EL (cell line): ENCODE measurements at places on chromosomes 5 and 9.

DNA sequence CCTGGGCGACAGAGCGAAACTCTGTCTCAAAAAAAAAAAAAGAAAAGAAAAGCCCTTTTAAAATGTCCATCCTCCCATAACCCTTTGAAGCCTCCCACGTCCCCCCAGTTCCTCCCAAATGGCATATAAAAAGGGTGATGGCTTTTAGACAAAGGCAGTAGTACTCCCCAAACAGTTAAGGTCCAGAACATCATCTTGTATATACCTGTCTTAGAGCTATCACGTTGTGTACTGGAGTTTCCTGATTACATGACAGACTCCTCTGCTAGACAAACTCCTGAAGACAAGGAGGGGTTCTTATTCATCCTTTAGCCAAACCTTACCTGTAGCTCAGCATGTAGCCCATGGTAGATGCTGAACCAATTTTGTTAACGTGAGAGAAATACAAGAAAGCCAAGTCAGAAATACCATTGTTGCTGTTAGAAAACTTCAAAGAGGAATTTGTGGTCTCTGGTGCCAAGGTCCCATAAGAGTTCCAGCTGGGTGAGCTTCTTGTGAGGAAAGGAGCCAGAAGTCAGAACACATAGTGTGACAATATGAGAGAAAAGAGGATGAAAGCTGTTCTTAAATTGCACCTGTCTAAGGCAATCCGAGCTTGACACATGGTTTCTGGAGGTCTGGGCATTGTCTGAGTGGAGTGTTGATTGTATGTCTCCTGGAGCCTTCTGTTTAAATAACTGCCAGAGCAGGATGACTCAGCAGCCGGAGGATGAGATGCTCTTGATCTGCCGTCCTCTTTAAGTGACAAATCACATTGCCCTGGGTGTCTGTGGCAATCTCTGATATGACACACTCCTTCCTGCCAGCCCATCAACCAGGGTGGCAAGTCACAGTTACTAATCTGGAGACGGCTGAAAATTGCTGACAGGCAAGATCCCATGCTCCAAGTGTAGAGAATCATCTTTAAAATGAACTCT, 69.1 kb downstream of the ARRDC3 start:
- peak; percentile 95 for DNase-seq

DNA sequence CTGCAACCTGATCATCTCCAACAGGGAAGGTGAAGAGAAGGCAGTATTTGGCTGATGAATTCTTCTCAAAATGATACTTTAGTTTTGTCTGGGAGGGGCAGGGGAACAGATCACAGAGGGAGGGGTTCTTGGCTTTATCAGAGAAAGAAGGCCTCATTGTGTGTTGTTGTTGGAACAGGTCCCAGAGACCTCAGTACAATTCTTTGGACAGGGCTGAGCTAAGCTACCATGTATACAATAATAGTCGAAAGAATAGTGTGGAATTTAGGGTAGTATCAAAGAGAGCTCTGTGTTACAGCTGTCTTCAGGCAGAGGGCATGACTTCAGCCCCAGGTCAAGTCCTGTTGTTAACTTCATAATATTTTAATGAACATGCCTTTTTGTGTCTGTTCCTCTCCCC, 39.9 kb downstream of the ARHGAP26 start:
- DNase-seq: no peak

DNA sequence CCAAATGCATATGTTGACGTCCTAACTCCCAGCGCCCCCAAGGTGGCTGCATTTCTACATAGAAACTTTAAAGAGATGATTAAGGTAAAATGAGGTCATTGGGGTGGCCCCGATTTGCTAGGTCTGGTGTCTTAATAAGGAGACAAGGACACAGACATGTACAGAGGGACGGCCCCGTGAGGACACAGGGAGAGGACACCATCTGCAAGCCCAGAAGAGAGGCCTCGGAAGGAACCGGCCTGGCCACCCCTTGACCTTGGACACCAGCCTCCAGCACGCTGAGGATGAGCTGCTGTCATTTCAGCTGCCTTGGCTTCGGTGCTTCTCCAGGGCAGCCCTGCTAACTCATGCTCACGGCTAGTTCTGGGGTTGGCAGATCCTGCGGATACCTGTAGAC, 73.2 kb downstream of the MRPL36 start:
- no peak for DNase-seq

DNA sequence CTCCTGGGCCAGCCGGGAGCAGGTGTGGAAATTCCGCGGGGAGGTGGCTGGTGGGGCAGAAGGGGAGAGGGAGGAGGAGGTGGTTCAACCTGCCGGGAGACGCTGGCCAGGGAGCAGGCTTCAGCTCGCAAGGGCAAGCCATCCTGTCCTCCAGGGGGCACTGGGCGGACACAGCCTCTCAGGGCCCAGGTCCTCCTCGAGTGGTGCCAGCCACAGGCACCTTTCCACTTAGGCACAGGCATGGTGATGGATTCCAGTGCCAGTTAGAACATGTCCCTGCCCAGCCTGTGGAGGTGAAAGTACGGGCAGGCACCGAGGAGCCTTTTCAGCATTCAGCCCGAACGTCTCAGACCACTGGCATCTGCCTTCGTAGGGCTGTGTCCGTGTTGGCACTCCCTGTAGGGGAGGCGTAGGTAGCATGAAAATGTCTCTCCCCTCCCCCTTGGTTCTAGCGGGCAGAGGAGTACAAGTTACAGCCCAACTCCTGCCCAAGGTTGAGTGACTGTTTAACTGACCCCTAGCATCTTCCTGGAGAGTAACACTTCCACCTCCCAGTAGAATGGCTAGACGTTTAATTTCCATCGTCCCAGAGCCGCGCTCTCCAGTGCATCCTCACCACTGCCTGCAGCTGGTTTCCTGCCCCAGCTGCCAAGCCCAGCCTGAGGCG, 48.9 kb downstream of the DAB2IP start:
- DNase-seq: peak; percentile 58

DNA sequence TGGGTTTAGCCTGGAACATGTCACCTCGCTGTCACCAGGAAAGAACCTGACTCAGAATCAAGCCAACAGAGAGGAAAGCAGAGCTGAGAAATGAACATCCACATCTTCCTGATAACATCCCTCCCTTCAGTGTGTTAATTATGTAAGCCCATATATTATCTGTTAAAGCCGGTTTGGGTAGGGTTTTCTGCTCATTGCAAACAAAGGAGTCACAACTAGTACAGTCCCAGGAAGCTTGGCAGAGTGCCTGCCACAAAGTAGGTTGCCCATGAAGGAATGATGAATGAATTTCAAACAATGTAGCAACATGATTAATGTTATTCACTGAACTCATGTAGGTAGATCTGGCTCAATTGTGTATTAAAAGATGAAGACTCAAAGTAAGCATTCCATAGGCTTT, 10.4 kb upstream of the PPARGC1B start:
- peak; percentile 13 for DNase-seq

- no peak for DNase-seq
Observed at GRCh38 chr9:5945112-5945511, 54.4 kb downstream of the MLANA start.

GRCh38 chr5:150946351-150946905, 41.6 kb upstream of the ZNF300 start:
- DNase-seq: no peak

DNA sequence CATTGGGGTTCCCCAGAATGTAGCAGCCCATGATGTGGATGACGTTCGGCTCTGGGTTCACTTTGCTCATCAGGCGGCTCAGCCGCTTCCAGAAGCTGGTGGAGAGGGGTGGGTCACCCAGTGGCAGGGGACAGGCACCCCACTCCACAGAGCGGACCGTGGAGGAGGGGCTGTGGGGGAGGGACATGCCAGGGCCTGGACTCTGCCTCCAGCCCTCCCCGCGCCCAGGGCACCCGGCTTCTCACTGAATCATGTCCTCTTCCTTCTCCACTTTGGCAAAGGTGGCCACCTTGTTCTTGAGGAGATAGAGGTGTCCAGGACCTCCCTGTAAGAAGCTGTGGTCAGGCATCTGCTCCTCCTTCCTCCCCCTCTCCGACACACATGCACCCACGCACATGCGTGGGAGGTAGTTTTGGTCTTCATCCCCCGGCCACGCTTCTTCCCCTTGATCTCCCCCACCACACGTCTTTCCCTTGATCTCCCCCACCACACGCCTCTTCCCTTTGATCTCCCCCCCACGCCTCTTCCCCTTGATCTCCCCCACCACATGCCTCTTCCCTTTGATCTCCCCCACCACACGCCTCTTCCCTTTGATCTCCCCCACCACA, 8.9 kb upstream of the ENTPD8 start:
- DNase-seq: no peak

DNA sequence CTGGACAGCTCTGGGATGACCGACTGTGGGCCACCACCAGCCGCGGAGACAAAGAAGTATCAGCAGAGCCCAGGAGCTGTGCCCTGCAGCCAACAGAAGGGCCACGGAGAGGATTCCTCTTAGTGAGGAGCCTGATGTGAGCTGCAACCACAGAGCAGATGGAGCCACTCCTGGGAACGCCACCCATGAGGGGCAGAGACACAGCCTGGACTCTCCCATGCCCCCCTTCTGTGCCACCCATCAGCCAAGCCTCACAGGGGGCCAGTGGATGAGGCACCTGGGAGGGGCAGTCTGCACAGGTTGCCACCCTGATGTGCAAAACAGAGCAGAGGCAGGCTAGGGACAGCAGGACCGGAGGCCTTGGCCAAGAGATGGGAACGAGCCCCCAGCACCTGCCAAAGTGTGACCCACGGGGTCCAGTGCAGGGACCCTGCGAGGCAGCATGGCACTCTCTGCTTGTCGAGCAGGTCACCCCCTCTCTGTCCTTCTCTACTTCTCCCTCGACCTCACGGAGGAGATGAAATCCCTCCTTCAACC, 380.7 kb upstream of the IRX1 start:
- no peak for DNase-seq

GRCh38 chr5:132742158-132742557, 4.8 kb upstream of the KIF3A start:
- DNase-seq: no peak

- DNase-seq: no peak
Observed at GRCh38 chr5:164306662-164307061, 801.2 kb downstream of the MAT2B start.

- DNase-seq: no peak
Observed at GRCh38 chr9:107054146-107054545, 191.2 kb downstream of the ZNF462 start.

DNA sequence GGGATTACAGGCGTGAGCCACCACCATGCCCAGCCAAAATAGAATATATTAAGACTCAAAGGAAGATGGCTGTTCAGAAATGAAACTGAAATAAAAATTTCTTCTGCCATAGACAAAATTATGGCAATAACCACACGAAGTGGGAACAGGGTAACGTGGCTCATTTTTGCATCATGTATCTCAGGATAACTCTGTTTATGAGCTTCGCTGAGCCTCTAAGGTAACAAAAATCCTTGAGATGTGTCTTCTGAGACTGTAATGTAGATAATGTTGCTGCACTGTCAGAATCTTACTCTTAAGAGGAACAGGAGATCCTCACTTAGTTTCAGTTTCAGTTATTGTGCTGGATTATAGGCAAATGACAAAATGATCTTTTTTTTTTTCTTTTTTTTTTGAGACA, 153.8 kb downstream of the GOLPH3 start:
- DNase-seq: no peak

DNA sequence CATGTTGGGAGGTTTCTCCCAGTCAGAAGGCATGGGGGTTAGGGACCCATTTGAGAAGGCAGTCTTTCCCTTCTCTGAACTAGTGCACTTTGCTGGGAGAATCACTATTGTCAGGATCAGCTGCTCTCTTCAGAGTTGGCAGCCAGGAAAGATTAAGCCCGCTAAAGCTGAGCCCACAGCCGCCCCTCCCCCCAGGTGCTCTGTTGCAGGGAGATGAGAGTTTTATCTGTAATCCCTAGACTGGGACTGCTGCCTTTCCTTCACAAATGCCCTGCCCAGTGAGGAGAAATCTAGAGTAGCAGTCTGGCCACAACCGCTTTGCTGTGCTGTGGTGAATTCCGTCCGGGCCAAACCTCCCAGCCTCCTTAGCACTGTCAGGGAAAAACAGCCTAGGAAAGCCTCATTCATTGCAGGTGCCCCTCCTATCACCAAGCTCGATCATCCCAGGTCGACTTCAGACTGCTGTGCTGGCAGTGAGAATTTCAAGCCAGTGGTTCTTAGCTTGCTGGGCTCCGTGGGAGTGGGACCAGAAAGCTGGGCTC, 69.8 kb downstream of the CNTLN start:
- no peak for DNase-seq

DNA sequence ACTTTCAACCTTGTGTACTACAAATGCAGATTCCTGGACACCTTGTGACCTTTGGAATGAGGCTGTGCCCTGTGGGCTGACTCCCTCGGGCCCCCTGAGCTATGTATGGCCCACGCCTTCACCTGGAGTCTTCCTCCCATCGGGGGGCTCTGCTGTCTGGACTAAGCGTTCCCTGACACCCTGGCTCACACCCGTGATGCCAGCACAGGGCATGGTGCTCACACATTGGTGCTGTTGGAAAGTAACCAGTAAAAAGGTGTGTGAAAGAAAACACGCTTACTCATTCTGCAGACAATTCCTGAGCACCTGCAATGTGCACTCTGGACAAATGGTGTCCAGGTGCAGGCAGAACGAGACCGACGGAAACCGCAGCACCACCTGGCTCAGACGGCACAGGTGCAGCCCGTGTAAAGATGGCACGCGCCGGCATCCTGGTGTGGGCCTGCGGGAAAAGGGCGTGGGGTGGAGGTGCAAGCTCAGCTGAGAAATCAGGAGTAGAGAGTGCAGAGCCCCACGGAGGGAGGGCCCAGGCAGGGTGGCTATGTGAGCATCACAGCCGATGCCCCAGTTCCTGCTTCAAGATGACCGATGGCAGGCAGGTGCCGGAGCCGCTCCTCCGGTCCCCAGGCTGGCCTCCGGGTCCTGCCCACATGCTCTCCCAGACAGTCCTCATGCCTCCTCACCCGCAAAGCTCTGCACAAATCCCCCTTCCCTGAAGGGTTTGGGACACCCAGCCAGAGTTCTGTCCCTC, 11.0 kb downstream of the LPCAT1 start:
- DNase-seq: no peak

GRCh38 chr5:164358531-164359259, 853.3 kb downstream of the MAT2B start:
- DNase-seq: no peak

DNA sequence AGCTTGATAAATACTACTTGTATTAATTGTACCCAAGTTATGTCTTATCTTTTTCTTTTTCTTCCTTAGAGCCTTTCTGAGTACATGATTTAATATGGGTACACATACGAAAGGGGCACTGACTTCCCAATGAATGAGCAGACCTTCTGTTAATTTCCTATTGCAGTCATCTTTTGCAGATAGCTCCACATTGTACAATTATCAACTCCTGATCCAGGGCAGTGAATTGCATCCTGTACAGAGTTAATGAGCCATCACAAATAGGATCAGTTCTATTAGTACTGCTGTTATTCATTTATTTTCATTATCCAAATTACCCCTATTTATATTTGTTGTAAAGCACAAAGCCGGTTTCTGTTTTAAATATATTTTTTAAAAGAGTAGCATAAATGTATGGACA, 105.6 kb downstream of the ADAMTSL1 start:
- no peak for DNase-seq

DNA sequence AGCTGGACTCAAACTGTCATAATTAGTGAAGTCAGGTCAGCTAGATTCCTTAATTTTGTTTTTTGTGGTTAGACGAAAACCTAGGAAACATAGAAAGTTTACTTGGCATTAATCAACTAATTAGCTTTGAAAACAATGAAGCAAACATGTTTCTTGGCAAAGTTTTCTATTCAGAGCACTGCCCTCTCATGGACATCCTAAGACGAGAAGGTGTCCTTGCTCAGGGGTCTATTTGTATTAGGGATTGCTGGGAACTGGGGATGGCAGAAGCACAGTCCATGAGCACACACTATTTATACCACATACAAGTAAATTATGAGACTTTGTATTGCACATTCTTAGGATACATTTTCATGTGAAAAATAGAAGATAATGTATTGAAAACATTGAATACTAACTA, 49.7 kb downstream of the POC5 start:
- DNase-seq: no peak
